ENCODE measurements at places on chromosomes 7 and 10. TPM values are rescaled to one million over a fixed set of nuclear protein-coding genes. Genes with fewer than 3 reads are reported as not detected.

The OR6V1 gene
- total RNA-seq = not detected

The FKBP6 gene
- not detected for total RNA-seq

GRCh38 chr7:104123786-104124185 is 84.0 kb downstream of the ORC5 start:
- no peak for DNase-seq

GRCh38 chr10:47023237-47024045 is 112.2 kb downstream of the PTPN20 start:
- DNase-seq = no peak

DNA sequence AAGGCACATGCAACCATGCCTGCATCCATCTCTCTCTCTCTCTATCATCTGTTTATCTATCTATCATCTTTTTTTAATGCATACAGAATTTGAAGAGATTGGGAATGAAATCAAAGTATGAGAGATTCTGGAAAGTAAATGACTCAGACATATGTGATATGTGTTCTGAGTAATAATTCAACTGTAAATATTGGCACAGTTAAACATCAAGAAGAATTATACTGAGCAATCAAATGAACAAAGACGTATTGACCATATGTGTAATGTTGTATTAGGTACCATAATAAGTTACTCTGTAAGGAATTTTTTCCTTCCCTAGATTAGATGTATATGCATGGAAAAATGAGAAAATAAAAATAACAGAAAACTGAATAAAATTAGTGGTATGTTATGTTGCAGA is 108.3 kb downstream of the SUGCT start:
- DNase-seq = no peak

The ASNS gene
- total RNA-seq = 114 TPM

Measured in osteoblast (primary cell).